ENCODE measurements at places on chromosomes 4 and X.

DNA sequence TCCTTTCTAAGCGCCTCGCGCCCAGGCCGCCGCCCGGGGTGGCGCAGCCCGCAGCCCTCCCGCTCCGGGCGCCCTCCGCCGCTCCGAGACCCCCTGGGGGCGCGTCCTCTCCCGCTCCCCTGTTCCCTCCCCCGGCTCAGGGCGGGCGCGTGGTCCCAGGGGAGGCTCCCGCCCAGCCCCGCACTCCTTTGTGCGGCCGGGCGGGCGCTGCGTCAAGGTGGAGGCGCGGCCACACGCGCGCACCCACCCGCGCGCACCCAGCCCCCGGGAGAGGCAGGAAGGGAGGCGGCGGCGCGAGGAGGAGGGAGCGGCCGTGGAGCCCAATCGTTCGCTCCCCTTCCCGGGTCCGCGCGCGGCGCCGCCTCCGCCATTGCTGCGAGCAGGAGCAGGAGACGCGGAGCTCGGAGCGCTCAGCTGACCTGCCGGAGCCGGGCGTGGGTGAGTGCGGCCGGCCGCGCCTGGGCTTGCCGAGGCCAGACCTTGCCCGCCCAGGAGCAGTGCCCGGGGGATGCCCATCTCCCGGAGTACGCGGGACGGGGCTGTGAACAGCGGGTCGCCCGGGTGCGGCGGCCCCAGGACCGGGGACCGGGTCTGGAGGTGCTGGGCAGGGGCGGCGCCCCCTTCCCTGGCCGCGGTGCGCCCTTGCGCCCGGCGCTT is at the start of gene NSG1:
NSG1 (plus strand) TSS at position 367 of the 657 bp plus-strand sequence. CDS start 528 bp downstream, outside the sequence.
- DNase-seq = no peak

DNA sequence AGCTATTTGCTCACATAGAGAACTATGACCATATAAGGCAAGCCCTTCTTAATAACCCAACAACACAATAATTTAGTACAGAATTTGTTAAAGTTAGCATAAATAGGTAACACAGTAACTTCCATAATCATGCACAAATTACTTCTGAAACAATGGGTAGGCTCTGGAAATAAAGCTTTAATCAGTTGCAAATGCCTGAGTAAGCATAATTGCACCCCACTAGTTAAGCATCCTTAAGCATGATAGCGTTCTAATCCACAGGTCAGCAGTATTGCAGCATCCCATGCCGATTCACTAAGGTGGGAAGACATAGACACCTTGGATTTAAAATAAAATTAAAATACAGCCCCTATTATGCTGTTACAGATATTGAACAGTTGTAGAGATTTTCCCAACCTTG is 161.7 kb downstream of the DHX15 start:
- DNase-seq = no peak

DNA sequence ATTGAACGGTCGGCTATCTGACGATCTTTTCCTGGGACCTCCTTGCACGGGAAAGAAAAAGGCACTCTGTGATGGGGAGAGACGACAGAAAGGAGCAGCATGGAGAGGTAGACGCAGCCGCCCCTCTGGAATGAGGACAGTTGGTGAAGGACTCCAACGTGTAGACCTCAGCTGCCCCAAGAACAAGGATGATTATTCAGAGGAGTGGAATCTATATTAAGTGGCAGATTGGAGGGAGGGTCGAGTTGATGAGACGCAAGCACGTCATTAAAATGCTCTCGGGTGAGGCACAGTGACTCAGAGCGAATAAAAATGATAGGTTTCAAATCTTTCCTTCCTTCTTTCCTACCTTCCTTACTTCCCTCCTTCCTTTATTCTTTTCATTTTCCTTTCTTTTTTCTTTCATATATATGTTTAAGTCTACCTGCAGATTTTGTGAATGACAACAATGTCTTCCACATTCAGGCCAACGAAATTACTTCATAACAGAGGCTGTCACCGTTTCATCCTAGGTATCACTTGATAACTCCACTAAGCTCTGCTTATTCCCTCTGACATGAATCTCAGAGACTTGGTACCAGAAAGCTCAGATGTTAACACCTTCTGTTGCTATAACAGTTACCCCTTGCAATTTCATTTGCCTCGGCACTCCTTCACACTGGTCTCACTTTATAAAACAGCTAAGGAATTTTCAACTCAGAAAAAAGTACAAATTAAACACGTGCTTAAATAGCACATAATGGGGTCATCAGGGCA is 110.0 kb upstream of the PPARGC1A start:
- no peak for DNase-seq

DNA sequence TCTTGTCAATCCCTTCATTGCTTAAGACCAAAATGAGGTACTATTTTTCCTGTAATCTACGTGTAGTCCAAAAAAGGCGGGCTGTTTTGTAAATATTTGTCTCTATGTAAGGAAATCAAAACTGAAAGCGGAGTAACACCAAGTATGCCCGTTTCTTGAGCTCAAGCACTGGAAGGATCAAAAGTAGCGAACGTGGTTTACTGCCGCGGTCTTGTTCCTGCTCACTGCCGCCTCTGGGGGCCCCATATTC is 71.5 kb downstream of the AFF1 start:
- DNase-seq = no peak

GRCh38 chr4:116866106-116866505 is 219.3 kb downstream of the TRAM1L1 start:
- no peak for DNase-seq

DNA sequence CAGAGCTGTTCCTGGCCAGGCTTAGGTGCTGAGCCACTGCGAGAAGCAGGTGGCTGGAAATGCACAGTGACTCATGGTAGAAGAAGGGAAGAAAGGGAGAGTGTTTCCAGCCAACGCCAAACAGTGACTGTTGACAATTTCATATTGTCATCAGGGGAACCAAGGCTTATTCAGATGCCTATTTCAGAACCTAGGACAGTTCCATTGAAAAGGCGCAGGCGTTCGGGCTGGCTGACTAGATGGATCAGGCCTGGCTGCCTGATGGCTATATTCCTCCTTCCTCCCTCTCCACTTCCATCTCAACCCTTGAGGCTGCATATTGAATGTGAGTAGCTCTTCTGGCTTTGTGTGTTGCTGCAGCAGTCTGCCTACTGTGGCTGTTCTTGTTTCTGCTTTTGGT is 73.0 kb upstream of the FRMPD4 start:
- DNase-seq = no peak

DNA sequence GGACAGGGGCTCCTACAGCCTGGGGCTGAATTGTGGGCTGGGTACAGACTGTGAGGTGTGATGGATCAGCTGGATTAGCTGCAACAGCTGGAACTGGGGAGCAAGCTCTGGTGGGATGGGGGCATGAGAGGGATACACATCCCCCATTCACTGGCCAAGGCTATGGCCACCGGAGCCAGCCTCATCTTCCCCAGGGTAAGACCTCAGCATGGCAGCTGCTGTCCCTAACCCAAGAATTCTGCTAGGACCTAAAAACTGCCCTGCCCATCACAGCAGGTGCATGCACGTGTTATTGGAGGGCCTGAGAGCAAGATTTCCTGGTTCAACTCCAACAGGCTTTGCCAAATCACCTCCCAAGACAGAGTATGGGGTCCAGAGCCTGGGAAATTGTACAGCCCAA is 258.6 kb upstream of the AGTR2 start:
- no peak for DNase-seq

DNA sequence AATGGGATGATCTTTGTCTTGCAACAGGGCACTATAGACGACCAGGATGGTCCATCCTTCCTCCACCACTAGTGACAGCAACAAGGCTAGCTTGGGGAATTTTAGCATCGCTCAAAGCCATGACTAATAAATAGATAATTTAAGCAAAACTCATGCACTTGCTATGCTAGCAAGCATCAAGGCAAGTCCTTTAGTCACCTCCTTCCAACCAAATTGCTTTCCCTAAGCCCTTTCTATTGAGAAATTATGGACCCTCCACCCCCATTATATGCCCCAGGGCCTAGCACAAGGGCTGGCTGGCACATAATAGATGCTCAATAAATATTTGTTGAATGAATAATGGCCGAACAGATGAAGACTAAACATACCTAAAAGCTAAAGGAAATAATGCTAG is 28.6 kb downstream of the SLC16A2 start:
- DNase-seq = no peak

DNA sequence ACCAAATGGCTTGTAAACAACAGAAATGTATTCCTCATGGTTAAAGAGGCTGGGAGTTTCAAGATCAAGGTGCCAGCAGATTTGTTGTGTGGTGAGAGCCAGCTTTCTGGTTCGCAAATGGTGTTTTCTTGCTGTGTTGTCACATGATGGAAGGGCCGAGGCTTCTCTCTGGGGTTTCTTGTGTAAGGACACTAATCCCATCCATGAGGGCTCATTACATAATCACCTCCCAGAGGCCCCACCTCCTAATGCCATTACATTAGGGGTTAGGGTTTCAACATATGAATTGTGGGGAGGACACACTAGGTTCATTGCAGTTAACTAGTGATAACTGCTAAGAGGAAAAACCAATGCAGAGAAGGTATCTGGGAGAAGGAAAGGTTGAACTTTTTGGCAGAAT is 103.5 kb upstream of the ENPEP start:
- DNase-seq = no peak

DNA sequence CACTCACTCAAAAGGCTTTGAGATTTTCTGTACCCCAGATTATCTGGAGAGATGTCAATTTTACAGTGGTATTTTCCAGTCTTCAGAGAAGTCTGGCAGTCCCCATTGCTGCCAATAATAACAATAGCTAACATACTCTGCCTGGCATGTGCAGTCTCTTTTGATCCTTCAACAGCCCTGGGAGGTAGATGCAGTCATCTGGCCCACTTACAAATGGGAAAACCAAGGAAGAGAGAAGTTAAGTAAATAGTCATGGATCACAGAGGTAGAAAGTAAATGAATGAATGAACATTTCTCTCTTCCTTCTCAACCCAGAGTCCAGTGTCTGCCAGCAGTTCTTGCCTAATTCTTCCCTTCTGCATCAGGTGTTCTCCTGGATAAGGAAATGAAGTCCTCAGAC is 113.0 kb upstream of the EDNRA start:
- DNase-seq = no peak

DNA sequence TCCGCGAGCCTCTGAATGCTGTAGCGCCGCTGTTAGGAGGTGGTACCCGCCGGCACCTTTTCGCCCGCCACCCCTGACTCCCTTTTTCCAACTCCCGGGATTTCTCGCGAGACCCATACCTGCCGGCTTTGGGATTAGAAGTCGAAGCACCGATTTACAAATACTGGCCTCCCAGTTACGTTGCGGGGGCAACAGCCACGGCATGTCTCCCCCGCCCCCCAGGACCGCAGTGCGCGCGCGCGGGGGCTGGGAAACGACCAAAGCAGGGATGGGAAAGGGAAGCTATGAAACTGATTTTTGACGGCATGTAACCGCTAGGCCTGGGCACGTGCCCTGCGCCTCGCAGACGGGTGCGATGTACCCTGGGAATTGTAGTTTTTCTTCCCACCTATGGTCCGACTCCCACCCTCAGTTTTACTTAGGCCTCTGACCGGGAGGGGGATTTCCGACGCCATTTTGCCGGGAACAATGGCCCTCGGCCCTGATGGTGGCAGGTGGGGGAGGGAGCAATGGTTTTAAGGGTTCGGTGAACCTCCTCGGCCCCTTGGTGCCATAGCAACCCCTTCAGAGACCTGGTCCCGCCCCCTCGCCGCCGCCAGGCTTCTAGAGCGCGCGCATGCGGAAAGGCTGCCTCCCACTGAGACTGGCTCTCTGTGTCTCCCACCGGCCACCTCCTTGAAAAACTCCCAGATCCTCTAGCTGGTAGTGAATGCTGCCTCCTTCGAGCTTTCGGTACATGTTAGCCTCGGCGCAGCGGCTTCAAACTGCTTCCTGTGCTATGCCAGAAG is 772 bp upstream of the WNK3 start:
- DNase-seq = no peak

DNA sequence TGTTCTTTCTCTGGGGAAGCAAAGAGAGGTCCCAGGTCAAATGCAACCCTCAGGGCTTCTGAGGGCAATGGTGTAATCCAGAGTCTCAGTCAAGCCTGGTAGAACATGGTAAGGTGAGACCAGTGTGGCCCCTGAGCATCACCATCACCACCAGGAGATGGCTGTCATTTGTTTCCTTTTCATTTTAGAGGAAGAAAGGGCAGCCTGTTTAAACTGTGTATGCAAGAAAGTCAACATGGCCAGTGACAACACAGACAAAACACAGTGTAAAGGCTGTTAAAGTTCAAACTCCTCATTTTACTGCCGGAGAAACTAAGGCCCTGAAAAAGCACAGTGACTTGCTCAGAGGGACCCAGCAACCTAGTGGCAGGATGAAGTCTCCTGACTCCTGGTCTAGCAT is 2.0 kb upstream of the EDA start:
- no peak for DNase-seq

DNA sequence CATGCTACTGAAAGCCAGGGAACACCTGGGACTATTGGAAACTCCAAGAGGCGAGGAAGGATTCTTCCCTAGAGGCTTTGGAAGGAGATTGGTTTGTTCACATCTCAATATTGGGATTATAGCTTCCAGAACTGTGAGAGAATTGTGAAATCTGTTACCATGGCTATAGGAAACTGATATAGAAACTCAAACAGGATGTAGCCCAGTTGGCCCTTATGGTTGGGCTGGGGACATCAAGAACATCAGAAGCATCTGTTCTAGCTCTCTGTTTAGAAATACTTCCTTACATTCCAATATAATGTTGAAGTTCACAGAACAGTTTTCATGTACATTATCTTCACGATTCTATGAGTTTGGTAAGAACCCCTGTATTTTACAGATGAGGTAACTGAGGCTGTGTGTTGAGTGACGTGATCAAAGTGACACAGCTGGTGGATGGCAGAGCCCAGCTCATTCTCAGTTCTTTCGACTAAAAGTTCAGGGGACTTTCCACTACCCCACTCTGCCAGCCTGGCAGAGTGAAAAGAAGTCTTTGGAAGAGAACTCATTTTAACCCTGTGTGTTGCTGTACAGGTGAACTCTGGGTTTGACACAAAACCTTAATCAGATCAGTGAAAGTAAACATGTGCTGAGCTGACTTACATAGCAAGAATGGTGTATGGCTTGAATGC is 183.0 kb downstream of the GBA3 start:
- DNase-seq = no peak

DNA sequence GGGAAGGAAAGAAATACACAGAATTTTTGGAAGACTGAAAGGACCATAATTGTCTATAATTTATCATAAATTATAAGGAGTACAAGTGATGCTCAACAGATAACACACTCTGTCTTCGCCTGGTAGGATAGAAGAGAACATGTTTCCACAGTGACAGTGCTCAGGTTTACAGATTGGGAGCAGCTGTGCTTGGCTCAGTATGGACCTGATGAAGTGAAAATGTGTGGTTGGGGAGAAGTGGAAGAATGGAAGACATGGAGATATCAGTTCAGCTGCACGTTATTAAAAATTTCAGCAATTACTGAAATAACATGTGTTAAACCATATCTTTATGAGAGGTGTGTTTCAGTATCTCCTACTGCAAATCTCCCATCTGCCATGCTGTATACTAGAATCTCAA is 90.6 kb downstream of the TLL1 start:
- no peak for DNase-seq

DNA sequence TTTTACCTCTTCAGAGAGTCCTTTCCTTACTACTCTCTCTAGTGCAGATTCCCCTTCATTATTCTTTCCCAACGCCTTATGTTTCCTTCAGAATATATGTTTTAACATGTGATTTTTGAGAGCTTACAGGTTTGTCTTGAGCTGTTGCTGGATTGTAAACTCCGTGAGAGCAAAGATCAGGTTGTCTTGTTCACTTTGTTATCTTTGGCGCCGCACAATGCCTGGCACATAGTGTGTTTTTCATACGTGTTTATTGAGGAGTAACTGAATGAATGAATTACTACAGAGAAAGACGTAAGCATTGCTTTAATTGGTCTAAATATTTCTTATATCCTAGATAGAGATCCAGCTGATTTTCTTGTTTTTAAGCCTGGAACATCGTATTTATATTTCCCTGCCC is 80.5 kb upstream of the SLC4A4 start:
- DNase-seq = no peak

- DNase-seq = peak; percentile 51
Measured at GRCh38 chrX:101348452-101349192, at the start of gene TIMM8A. Gene TIMM8A, minus strand, starts transcription at chrX:101348742. Its CDS starts 78 bp downstream, at chrX:101348664.

All from Jurkat, Clone E6-1 (cell line).